CD4-positive, CD25-positive, alpha-beta regulatory T cell (primary cell): ENCODE measurements at places on chromosomes 5 and 9. TPM values are rescaled to one million over a fixed set of nuclear protein-coding genes. Genes with fewer than 3 reads are reported as not detected.
A peak's percentile ranks its signal among the peaks of the same experiment; 100 is the strongest.

Gene ASS1
- not detected for total RNA-seq

- DNase-seq = peak; percentile 84
Observed at GRCh38 chr9:27572566-27572917, 739 bp downstream of the C9orf72 start.

GRCh38 chr5:82068723-82069122, 96.9 kb downstream of the ATG10 start:
- peak; percentile 16 for DNase-seq

GRCh38 chr5:124274949-124275348, 471.5 kb downstream of the ZNF608 start:
- DNase-seq = no peak
